ENCODE measurements at places on chromosomes 2 and 18.

GRCh38 chr2:20972110-20972509 lies 71.8 kb downstream of the APOB start:
- no peak for DNase-seq

DNA sequence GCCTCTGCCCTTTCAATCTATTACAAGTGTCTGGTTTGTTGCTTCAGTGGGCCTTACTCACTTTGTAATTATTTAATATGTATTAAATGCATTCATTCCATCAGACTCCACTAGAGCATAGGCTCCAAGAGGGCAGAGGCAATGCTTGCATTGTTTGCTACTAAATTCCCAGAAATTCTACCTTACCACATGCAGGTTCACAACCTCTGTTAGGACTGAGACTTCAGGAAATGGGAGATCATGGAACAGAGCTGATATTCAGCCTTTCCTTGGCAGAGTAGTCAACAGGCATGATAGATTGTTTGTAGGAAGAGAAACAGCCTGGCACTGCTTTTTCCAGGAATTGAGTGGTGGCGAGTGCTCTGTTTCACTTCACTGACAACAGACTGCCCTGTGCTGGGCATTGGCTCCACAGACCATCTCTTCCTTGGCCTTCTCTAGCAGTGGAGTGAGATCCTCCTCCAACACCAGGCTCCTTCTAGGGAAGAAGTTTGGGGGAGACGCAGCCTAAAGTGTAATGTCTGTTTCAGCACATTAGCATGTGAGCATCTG lies 6.2 kb upstream of the MATN3 start:
- DNase-seq, result no peak

DNA sequence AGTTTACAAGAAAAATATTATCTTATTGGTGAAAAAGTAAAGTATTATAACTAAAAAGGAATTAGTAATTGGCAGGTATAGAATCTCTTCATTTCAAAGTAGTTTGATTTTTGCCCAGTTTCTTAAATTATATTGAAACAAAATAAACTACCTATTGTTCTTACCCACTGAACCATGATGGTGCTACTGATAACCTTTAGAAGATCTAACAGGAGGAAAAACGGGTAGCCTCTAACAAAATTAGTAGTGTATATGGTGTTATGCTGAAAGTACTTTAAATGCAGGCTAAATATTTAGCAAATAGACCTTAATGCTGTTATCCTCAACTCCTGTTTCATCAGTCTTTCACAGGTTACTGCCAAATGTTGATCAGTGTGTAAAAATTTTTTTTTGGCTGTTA lies 19.1 kb downstream of the MRPS9 start:
- DNase-seq, result no peak

DNA sequence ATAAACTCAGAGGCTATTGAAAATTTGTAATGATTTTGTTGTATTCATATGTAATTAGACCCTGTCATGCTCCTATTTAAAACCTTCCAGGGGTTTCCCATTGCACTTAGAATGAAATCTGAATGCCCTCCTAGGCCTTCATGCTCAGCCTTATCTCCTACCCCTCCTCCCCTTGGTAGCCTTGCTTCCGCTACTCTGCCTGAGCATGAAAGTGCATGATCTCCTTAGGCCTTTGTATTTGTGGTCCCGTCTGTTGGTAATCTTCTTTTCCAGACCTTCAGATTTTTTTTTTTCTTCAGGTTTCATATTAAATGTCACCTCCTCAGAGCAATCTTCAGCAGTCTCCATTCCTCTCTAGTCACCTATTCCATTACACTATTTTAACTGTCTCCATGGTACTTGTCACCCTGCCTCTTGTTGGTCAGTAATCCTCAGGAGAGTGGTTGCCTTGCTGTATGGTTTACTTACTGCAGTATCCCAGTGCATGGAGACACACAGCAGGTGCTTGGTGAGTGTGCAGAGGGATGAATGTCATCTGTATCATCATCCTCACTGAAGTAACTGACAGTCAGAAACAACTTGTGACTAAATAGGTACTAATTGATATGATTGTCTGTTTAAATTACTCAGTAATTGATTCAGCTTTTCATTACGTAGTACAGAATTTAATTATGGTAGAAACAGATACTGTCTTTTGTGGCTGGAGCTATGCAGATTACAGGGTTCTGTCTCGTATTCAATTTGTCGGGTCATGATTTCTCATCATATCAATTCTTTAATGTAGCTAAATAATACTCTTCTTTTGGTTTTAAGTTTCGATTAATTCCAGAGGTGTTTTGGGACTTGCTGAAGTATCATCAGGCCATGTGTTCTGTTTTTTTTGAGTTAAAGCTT lies 63.9 kb downstream of the PHLPP1 start:
- DNase-seq, result no peak

DNA sequence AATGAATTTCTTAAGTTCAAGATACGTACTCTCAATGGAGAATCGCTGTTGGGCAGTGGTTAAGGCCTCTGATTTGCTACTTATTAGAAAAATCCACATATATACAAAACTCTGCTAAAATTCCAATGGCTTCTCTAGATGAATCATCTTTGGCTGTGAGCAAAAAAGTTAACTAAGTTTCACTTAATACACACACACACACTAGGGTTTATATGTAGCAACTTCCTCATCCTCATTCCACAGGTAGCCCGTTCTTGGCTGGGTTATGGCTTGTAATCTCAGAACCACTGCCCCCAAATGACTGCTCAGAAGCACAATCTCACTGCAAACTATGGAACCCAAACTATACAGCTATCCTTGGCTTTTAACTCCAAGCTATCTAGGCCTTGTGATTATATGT lies 99.7 kb downstream of the SMAD2 start:
- no peak for DNase-seq
